ENCODE measurements at places on chromosomes 6 and 20.

GRCh38 chr6:65988006-65988405 is 281.0 kb upstream of the EYS start:
- no peak for DNase-seq

DNA sequence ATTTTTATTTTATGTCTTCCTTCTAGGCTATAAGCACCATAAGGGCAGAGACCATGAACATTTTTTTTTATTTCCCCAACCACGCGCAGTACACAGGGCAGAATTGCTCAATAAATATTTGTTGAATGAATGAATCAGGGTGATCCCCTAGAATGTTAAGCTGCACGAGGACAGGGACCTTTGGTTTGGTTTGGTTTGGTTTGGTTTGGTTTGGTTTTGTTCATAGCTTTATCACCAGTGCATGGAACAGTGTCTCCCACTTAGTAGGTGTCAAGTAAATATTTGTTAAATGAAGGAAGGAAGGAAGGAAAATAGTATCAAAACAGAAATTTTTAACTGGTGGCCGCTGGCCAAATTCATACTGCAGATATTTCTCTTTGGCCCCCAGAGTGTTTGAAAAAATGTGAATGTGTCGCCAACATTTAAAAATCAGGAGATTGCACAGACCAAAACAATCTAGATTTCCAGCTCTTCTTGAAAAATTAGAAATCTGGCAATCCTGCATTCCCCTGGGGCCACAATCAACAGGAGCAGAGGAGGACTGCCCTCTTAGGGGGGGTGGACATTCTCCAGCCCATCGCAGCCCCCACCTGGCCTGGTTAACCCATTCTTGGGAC is 205.3 kb downstream of the EYA2 start:
- DNase-seq = no peak

GRCh38 chr20:33166533-33167113 is 1.3 kb upstream of the BPIFA2 start:
- no peak for DNase-seq

DNA sequence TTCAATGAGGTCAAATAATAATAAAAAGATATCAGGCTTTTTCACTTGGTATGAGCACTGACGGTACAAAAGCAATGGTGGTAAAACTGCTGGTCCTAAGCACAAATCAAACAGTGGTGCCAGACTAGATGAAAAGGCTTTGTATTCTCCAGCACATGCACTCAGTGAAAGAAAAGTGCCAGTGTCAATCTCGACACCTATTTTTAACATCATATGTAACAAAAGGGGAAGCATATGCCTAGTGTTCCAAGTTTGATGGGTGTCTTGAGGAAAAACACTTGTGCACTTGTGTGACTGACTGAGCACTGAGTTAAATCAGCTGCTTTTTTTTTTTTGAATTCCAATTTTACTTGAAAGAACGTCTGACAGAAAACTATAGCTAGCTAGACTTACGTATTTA is 27.3 kb downstream of the MED23 start:
- DNase-seq = no peak

DNA sequence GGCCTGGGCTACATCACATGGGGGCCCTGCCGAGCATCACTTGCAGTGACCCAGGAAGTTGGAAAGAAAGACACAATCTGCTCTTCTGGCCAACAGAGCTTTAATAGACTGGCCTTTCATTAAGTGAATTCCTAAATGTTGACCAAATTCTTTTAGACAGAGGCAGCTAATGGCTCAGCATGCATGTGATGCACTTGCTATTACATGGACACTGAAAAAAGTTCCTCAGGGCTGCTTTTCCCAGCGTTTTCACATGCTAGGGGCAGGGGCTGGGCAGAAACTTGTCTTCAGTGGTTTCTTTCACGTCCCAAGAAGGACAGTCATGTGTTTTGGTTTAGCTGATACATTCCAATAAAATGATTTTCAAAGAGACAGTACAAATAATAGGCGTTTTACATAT is 651.0 kb upstream of the SLC35B3 start:
- no peak for DNase-seq

DNA sequence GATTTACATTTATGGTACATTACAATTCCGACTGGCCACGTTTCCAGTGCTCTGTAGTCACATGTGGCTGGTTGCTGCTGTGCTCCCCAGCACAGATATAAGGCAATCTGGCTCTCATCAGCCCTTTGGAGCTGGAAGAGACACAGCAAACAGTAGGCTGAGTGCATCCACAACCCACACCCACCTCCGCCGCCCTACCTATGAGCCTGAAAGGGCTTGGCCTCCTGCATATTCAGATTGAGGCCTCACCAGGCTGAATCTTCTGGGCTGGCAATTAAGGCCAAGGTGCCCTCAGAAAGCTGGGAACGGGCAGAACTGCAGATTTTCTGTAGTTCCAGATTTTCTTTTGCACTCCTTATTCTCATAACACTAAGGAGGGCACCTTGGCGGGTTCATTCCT is 2.7 kb upstream of the SNHG17 start:
- DNase-seq = no peak

DNA sequence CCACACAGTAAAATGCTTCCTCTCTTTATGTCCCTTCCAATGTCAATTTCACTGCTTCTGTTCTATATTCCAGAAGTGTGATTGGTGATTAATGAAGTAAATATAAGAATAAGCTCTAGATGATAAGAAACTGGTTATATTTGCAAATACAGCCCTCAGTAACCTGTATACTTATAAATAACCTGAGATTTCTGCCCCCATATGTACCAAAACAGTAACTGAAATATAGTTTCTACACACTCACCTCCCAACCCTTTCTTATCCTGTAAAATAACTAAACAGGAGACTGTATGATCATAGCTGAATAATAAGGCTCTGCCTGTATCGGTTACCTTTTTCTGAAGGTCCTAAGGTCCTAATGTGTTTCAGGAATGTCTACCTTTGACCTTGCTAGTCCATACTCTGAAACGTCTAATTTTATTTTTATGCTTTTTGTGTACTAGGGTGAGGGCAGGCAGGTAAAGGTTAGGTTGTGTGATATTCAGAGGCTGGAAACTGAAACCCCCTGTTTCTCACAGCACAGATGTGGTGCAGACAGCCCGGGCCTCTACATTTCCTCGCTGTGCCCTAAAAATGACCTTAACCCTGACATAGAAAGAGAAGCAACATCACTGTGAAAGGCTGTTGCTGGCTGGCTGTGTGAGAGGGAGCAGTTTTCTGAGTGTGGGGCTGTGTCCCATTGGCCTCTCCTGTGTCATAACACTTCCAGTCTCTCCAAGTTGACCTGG is 378.8 kb downstream of the CENPW start:
- peak; percentile 55 for DNase-seq

GRCh38 chr20:4592316-4593148 is 129.2 kb upstream of the PRND start:
- no peak for DNase-seq

DNA sequence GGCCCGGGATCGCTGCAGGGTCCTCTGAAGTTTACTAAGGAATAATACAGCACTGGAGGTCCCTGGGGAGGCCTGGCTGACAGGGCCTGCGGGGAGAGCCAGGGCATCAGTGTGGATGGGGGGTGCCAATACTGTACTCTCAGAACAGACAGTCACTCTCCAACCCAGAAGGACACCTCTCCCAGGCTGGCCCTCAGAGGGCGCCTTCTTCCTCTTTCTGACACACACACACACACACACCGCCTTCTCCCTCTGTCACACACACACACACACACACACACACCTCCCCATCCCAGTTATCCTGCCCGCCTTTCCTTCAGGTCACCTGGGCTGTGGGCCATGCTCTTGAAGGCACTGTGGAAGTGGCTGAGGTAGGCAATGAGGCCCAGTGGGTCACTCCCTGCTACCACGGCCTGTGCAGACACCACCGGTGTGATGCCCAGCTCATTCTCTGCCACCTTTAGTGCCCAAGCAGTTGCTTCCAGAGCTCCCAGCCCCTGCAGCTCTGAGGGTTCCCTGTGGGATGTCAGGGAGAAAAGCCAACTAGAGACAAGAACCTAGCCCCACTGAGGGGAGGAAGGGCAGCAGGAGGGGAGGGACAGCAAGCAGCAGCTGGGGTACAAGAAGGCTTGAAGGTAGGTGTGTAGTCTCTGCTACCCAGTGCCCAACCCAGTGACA is 7.5 kb downstream of the SMPD2 start:
- no peak for DNase-seq

GRCh38 chr6:149895833-149896271 is 2.1 kb downstream of the RAET1E start:
- no peak for DNase-seq

DNA sequence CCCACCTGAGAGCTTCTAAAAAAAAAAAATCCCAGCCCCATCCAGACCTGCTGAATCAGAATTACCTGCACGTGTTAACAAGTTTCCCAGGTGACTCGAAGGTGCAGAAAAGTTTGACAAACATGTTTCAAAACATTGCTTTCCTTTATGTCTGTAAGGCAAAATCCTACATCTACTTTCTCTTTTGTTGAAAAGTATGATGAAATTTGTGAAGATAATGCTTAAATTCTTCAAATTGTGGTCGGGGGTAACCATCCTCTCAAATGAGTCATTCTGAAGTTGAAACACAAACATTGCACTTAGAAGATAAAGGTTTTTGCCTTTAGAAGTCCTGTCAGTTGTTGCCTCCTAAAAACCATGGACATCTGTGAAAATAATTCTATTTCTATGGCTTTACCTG is 429.7 kb downstream of the EPHA7 start:
- DNase-seq = no peak

Measured in GM12864 (cell line).